ENCODE measurements at places on chromosomes 3 and 15.
A peak's percentile ranks its signal among the peaks of the same experiment; 100 is the strongest.

GRCh38 chr3:127206611-127207516 lies 13.9 kb downstream of the PRR23E start:
- no peak for DNase-seq

DNA sequence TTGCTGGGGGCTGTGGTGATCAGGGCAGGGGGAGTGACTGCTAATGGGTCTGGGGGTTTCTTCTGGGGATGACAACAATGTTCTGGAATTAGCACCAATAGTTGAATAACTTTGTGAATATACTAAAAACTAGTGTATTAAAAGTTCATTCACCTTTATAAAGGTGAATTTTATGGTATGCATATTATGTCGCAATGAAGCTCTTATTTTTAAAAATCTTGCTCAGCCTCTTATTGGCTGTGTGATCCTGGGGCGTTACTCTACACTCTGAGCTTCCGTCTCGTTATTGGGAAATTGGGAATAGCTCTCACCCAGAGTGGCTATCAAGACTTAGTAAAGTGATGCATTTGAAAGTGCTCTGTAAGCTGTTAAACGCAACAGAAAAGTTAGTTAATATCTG lies 105.3 kb downstream of the SEC22A start:
- no peak for DNase-seq

DNA sequence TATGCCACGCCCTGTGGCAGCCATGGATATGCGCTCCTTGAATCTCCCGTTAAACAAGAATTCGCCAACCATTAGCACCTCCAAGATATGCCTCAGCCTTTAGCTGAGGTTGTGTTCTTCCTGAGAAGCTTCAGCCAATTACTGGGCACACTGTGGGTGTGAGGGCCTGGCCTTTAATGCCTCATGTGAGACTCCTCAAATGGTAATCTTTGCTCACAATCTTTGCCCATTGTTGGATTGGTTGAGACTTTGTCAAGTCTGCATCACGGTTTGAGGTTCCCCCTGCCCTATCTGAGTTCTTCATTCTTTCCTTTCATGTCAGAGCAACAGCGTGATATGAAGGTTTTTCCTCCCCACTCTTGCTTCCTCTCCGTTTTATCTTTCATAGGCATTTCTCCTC lies 108.1 kb upstream of the CCDC54 start:
- DNase-seq: no peak

DNA sequence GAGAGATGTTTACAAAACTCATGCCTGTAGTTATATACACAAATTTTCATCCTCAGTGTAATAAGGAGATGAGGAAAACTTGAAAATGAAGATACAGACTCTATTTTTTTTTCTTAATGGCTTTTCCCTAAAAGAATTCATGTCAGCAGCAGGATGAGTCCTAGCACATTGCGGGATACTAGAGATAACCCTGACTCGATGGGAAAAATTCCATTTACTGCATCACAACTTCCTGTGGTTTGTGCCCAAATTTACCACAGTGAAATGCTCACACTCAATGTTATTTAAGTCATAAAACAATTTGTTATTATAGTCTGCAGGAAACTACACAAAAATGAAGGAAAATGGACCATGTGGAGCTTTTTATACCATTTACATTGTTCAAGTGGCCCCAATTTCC lies 581.9 kb upstream of the ZNF717 start:
- no peak for DNase-seq

GRCh38 chr15:58344213-58345070 lies 87.3 kb upstream of the LIPC start:
- no peak for DNase-seq

- DNase-seq: peak; percentile 84
Observed at GRCh38 chr3:194277786-194278130, 73.4 kb downstream of the CPN2 start.

GRCh38 chr3:38268522-38268921 lies 2.9 kb downstream of the SLC22A13 start:
- DNase-seq: no peak

- peak; percentile 74 for DNase-seq
Observed at GRCh38 chr3:194082743-194083636, 53.0 kb upstream of the HES1 start.

DNA sequence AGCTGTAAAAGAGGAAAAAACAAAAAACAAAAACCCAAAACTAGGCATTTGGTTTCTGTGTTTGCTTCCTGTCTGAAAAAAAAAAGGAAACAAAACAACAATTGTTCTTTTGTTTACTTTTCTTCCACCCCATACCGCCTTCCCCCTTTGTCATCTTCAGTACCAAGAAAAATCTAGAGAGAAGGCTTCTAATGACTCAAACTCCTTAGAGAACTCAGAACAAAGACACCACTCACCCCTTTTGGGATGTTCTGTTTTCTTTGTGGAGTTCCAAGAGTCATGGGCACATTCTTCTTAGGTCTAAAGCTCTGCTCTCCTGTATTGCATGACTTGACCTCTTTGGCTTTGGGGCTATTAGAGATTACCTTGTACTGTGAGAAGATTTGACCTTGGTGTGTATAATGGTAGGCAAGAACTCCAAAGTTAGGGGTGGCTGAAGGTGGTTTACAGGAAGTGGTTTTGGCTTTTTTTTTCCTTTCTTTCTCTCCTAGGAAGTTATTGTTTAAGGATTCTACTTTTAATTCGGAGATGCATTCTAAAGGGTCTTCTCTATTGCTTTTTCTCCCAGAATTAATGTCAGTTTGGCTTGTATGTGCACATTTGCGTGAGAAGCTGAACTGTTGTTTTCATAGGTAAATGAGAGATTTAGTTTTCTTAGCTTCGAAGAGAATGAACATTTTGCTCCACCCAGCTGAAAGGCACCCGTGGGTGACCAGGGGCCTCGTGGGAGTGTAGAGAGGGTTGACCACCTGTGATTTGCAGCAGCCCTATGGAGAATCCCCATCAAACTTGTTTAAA lies 39.5 kb upstream of the ZBTB20 start:
- no peak for DNase-seq

DNA sequence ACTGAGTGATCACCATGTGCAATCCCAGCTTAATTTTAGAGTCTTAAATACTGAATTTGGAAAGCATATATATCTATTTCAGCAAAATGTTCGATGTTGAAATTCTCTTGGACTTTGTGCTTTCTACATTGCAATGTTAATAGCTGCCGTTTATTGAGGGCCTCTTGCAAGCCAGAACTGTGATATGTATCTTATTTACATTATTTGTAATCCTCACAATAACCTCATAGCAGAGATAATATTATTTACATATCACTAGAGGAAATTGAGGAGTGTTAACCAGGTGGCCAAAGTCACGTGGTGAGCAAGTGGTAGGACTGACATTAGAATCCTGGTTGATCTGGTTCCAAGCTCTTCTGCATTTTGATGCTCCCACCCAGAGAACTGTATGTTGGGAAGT lies 254.1 kb downstream of the SLC9A9 start:
- no peak for DNase-seq

GRCh38 chr3:155778462-155778861 lies 27.6 kb downstream of the C3orf33 start:
- DNase-seq: no peak

DNA sequence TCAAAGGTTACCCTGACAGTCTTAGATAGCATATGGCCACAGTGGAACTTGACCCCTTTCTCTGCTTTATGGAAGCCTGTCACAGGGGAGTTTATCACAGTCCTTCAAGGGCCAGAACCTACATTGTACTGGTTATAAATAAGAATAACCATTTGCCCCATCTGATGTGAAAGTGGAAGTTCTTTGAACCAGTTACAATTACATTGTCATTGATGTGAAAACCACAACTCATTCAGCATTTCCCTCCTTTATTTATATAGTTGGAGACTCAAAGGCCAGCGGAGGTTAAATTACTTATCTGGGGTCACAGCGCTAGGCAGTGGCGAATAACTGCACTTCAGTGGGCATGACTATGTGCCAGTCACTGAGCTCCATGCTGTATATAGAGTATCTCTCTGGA lies 60.5 kb upstream of the TBC1D5 start:
- DNase-seq: no peak

GRCh38 chr3:167882057-167882667 lies 146.6 kb downstream of the SERPINI1 start:
- no peak for DNase-seq

DNA sequence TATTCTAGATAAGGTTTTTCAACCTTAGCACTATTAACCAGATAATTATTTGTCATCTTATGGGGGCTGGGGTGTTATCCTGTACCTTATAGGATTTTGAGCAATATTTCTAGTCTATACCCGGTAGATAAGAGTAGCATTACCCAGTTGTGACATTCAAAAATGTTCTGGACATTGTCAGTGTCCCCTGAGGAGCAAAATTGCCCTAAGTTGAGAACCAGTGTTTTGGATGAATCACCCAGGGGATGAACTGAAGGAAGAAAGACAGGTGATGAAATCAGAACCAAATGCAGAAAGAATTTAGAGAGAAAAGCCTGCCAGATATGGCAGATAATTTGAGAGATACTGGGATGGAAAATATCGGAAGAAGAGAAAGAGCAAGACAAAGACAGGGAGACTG lies 58.2 kb downstream of the KCNH8 start:
- no peak for DNase-seq

- no peak for DNase-seq
Observed at GRCh38 chr15:85141726-85142125, 160.1 kb downstream of the PDE8A start.

- DNase-seq: peak; percentile 52
Observed at GRCh38 chr3:182241766-182242488, 530.2 kb downstream of the SOX2 start.

GRCh38 chr3:43161684-43162229 lies 55.9 kb upstream of the POMGNT2 start:
- no peak for DNase-seq

GRCh38 chr3:192249516-192249915 lies 477.8 kb downstream of the FGF12 start:
- no peak for DNase-seq

DNA sequence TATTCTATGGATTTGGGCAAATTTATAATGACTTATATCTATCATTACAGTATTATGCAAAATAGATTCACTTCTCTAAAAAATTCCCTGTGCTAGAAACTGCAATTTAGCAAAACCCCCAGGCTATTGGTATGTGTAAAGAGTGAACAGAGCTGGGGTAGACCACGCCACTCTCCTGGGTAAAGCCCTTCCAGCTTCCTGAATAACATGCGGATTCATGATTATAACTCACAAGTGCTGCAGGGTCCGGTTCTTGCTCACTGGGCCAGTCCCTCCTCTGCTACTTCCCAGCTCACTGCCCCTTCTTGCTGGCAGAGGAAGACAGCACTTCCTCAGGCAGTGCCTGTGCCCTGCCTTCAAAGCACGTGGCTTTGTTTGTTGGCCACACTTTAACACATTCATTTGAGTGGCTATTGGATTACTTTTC lies 4.1 kb downstream of the CD80 start:
- DNase-seq: no peak

- DNase-seq: no peak
Observed at GRCh38 chr3:194472290-194472920, 14.4 kb downstream of the ATP13A3 start.

- no peak for DNase-seq
Observed at GRCh38 chr15:93219859-93220420, 130.9 kb upstream of the RGMA start.

DNA sequence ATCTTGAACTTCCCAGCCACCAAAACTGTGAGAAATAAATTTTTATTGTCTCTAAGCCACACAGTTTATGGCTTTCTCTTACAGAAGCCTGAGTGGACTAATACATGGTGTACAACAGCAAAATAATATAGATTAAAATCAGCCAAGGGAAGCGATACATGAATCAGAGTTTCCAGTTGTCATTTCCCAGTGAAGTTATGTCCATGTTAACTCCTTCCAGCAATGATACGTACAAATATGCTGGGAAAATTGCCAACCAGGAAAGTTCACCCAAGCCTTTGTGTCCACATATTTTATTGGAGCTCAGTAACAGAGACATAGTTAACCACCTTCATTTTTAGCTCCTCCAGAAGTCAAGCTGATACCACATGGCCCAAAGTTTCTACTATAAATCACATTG lies 280.9 kb upstream of the KCNMB2 start:
- DNase-seq: no peak

DNA sequence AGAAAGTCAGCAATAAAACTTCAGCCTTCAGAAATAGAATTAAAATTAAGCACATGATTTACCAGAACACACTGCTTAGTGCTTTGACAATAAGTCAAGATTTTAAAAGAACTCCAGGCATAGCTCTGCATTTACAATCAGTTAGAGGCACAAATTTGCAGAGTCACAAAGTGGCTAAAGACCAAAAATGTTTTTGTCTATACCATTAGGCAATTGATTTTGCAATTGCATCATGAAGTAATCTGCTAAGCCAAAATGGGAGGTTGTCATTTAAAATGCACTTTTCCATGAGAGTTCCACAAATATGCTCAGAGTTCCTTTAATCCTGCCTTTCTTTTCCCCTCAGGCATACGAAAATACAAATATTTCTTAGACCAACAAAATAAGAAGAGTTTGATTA lies 10.1 kb upstream of the DCP1A start:
- DNase-seq: no peak

DNA sequence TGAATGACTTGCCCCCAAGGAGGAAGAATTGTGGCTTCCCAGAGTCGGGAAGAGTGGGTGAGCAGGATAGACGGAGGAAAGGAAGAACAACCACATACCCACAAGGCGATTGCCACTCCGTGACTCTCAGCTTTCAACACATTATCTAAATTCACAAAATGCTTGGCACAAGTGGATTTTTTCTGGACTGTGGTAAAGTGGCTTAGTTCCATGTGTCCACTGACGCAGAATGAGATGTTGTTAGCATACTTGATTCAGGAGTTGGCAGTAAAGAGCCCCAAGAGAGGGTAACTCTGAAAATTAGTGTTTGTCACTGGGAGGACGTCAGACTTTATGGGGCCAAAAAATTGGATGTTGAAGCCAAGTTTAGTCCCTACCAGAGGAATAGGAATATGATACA lies 198.8 kb upstream of the CTNNB1 start:
- DNase-seq: no peak

GRCh38 chr3:139434764-139435307 lies 41.5 kb downstream of the RBP2 start:
- no peak for DNase-seq

DNA sequence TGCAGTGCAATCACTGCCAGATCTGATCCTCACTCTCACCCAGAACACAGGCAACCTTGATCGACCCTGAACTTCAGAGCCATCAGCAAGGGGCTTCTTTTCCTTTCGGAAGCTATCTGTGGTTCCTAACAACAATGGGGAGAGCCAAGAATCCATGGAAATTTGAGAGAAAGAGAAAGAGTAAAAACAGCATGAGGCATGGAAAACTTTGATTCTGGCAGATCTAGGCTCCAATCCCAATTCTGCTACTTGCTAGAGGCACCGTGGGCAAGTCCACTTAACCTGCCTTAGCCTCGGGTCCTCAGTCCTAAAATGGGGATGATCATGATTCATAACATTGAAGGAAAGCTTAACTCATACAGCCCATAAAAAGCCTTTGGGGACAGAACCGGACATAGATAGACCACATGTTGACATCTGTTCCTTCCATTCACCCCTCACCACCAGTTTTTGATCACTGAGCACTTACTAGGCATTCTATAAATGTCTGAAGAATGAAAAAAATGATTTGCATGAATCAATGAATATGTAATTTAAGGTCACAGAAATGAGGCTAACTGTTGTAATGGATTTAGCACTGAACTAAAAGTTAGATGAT lies 605.7 kb upstream of the CFAP20DC start:
- no peak for DNase-seq

GRCh38 chr3:141000027-141000663 lies 51.0 kb upstream of the SPSB4 start:
- peak; percentile 78 for DNase-seq

GRCh38 chr3:134237454-134238145 lies 13.1 kb downstream of the RYK start:
- no peak for DNase-seq

GRCh38 chr15:99632521-99632920 lies 66.7 kb downstream of the MEF2A start:
- no peak for DNase-seq
